ENCODE measurements at places on chromosomes 4 and X. TPM values are rescaled to one million over a fixed set of nuclear protein-coding genes. Genes with fewer than 3 reads are reported as not detected.

SHROOM3 gene
- 71.4 TPM for total RNA-seq

- no peak for DNase-seq
These were observed 63.5 kb downstream of the ANAPC4 start for GRCh38 chr4:25440478-25441030.

- no peak for DNase-seq
These were observed 56.1 kb downstream of the PCGF3 start for GRCh38 chr4:761739-762138.

DNA sequence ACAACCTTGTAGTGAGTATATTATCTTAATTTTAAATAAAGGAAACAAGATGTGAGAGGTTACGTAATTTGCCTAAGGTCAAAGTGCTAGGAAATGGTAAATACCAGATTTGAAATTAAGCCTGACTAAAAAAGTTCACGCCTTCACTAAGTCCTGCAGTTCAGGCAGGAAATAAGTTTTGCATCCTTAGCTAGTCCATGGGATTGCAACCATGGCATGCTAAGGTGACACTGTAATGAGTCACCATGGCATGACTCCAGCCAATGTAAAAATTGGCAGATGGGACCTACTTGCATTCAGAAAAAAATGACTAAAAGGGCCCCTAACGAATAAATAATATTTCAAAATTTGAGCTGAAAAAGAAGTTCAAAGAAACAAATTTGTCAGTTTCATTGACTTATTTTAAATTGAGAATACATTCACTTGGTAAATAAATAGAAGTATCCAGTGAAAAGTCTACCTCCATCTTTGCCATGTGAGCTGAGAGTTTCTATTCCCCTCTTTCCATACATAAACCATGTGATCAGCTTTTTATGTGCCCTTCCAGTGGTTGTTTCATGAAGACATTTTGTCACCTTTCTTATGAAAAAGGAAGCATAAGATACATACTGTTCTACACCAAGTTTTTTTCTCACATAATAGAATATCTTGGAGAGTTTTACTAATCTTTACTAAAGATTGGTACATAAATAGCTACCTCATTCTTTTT lies 72.4 kb downstream of the ANKRD50 start:
- no peak for DNase-seq

- DNase-seq = no peak
These were observed 292.0 kb downstream of the CCSER1 start for GRCh38 chr4:90419124-90419711.

DNA sequence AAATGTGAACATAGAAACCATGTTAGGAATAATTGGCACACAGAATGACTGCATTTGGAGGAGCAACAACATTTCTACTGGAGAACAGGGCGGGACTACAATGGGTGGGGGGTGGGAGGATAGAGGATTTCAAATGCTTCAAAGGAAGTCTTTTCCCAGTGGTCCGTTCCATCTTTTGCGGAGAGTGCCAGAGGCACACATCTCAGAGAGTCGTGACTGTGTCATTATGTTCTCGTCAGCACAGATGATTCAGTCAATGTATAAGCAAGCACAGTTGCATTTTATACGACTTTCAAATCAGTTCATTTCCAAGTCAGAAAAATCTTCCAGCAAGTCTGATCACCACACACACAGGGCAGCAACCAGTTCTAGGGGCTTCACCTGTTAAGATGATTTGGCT lies 22.7 kb upstream of the GPR50 start:
- DNase-seq = no peak

DNA sequence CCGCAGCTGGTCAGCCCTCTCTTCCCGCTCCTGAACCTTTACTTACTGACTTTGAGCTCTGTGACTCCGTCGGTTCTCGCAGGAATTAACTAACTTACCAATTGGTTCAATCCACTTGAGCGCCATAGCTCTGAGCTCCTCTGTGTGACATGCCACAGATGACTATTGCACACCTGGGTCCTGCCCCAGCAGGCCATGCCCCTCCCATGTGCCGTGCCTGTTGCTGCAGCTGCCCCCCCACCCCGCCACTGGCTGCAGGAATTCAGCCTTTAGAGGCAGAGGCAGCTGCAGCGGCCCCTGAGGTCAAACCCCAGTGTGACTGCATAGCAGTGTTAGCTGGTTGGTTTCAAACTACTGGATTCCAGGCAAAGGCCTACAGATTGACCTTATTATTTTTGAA lies 70.6 kb downstream of the MTMR1 start:
- DNase-seq = no peak

FMR1NB gene
- total RNA-seq = not detected

ABCE1 gene
- 48.6 TPM for total RNA-seq

GPM6B gene
- 7.6 TPM for total RNA-seq

DNA sequence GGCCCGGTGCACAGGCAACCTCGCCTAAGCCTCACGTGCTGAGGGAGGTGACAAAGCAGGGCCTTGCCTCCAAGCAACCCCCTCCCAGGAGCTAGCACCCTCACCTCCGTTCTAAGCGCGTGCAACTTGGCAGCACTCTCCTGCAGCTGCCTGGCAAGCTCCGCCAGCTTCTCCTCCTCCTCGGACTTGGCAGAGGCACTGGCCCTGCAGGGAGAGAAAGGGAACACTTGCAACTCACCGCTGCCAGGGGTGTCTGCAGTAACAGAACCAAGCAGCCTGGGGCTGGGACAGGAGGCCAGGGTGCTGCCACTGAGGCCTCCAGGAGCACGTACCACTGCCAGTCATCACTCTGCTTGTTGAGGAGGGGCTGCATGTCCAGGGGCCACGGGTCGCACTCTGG lies 10.3 kb upstream of the TREX2 start:
- DNase-seq = no peak

- no peak for DNase-seq
These were observed 184.1 kb downstream of the MID1IP1 start for GRCh38 chrX:38985375-38985774.

DNA sequence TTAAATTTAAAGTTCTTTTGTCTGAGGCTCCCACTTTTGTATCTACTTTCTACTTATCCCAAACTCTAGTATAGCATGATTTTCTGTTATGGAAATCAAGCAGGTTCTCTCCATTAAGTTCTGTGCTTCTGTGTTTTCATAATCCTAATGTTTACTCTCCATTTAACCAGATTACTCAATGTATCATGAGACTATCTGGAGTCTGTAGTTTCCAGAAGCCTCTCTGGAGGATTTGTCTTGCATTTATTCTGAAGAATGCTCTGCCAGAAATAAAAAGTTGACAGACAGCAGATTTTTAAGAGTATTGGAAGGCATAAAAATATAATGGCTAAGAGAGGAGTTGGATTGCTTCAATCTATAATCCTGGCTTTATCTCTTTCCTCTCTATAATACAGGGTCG lies 39.2 kb upstream of the PLS3 start:
- DNase-seq = no peak

GRCh38 chr4:183094393-183095198 lies 4.5 kb upstream of the WWC2 start:
- DNase-seq = no peak

- DNase-seq = no peak
These were observed 62.6 kb downstream of the FAM114A1 start for GRCh38 chr4:38930204-38930603.

FGF13 gene
- total RNA-seq = 13.6 TPM

GRCh38 chrX:12583543-12583942 lies 207.7 kb upstream of the PRPS2 start:
- no peak for DNase-seq

COL4A5 gene
- total RNA-seq = 31.6 TPM

DNA sequence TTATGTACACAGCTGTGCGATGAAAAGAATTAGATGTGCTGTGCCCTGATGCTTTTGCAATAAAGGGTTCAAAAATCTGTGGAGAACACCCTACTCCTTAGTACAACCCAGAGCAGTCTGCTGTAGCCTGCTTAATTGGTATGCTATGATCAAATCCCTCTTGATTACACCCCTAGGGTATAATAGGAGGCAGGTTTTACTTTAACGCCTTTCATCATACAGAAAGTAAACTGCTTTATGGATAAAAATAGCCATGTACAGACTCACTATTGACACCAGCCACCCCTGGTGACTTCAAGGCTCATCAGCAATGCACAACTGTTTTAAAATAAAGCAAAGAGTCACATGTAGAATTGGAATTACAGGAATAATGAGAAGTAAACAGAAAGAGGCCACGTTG lies 315.3 kb downstream of the DMD start:
- no peak for DNase-seq

OTUD6A gene
- total RNA-seq = not detected

DNA sequence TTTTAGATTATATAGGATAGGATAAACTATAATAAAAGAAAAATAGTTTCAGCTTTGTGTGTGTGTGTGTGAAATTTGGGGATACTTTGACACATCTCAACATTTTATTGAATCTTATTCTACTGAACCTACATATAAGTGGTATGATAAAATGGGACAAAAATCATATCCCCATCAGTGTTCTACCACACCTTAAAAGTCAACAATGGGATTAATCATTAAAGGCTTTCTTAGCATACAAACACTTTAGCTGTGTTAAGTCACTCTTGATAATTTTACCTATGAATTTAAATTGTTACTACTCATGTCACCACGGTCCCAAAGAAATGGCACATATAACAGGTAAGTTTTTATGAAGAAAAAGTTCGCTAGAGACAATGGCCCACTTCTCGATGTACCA lies 37.7 kb upstream of the LRBA start:
- no peak for DNase-seq

DNA sequence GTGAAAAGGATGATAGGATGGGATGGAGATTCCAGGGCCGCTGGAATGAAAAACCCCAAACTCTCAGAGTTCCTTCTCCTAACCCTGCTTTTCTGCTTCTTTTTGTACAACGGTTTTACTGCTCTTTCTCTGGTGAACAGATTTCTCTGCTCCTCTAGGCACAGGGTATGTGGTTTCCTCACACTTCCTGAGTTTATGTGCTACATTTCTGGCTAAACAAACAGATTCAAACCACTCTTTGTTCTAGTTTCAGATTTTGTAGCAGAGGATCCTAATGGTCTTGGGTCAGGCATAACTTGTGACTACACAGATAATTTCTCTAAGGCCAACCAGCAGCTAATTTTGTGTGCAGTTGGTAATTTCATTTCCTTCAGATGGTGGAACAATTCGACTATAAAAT lies 52.6 kb downstream of the OSTC start:
- no peak for DNase-seq

- no peak for DNase-seq
These were observed 409.1 kb upstream of the TEX13C start for GRCh38 chrX:124910611-124911010.

GRCh38 chr4:113881256-113881655 lies 98.2 kb downstream of the ARSJ start:
- no peak for DNase-seq
